ENCODE measurements at places on chromosomes 3 and 15.

DNA sequence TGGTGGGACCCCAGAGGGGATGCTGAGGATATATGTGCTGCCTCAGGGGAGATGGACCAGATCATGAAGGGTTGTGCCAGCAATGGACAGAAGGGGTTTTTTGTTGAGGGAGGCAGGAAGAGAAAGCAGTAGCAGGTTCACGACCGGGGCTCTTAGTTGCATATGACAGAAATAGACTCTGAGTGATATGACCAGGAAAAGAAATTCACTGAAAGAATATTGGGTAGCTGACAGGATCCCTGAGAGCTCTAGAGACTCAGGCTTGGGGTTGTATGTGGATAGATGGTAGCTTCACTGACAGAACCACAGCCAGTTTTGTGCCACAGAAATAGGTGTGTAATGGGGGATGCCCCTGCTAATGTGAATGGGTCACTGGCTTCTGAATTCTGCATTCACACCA, 241.6 kb downstream of the ZNF621 start:
- DNase-seq = no peak

DNA sequence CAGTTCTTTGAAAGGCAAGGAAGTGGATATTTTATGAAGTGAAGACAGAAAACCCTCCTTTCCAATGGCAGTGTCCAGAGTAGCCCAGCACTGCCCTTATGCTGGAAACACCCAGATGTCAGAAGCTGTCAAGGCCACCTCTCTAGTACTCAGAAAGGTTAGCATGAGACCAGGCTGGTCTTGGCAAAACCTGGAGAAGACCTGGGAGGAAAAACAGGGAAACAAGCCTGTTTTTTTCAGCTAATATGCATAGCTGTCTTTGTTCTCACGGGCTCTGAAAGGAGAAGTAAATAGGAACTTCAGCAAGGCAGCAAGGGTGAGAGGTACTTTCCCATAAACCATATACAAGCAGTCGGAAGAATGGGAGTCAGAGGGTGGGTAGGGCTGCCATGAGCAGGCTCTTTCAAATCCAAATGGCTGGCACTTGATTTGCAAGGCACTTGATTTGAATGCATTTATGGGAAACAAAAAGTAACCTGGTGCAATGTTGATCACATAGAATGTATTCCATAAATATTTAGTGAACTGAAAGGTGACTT, 55.8 kb downstream of the HEG1 start:
- no peak for DNase-seq

DNA sequence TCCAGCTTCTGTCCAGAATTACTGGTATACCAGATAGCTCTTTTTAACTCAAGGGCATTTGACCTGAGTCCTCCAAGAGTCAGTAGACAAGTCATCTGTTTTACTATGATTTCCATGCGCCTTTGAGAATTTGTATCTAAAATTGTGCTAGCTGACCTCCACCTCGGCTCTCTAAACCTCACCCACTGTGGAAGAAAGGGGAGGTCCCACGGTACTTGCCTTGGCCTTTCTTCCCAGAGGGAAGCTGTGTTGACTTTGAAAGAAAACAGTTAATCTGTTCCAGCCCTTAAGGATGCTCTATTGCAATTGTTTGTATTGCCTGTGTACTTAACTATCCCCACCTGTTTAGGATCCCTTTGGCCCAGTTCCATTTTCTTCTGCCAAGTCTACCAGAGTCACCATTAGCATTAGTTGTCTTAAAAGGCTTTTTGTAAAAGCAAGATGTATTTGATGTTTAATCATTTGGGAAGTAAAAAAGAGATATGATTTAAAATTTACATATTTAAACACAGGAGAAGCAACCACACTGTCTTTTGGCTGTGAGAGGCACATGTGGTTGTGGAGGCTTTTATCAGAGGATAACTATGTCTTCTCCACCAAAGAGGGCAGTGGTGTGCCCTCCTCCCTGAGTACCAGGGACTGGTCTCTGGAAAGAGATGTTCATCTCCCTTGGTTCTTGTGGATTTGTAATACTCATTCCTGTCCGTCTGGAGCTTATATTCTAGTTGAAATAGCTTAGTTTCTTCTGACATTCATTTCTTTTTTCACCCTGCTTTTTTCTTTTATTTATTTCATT, 88.8 kb downstream of the CRTC3 start:
- DNase-seq = peak; percentile 81

GRCh38 chr3:9912294-9912935, 4.5 kb upstream of the IL17RC start:
- DNase-seq = no peak

GRCh38 chr15:38438031-38438986, 15.6 kb upstream of the FAM98B start:
- DNase-seq = no peak

GRCh38 chr3:132242790-132243189, 74.4 kb upstream of the ACP3 start:
- DNase-seq = no peak

GRCh38 chr15:31089368-31090047, 12.0 kb downstream of the TRPM1 start:
- DNase-seq = no peak

DNA sequence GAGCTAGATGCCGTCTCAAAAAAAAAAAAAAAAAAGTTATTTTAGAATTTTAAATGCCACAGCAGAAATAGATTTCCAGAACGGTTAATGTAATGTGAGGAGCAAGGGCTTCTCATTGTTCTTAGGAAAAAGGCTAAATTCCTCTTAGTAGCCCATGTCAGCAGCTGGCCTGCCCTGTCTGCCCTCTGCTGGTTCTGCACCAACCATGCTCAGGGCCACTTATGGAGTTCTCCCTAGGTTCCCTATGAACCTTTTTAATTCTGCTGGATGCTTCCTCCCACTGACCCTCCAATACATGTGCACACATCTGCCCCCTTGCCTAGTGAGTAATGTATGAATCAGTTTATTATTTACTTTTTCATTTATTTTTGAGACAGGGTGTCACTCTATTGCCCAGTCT, 32.2 kb upstream of the DPPA4 start:
- DNase-seq = no peak

DNA sequence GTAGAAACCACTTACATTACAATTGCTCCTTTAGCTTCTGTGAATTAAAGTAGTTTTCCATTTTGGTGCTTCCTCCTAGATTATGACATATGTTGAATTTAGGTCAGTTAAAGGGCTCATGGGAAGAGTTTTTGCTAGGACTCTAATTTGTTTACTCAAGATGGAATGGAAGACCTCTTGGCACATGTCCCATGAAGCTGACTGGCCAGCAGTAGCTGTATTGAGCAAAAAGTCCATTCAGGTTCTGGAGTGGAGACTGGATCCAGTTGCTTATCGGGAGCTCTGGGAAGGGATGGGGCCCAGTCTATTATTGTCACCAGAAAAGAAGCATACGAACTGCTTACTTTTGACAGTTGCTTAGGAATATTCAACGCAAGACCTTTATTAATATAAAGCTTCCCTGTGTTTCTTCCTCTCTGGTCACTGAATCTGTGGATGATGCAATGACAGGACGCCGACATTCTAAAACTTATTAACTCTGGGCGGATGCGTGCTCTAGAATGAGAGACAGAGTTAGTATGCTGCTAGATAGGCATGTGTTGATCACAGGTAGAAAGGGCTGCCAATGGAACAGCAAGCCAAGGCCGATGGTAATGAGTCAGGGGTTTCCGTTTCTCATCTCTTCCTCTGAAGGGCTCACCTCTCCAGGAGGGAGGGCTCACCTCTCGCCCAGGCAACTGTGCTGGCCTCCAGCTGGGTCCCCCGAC, 155.8 kb downstream of the NR1D2 start:
- DNase-seq = peak; percentile 9

DNA sequence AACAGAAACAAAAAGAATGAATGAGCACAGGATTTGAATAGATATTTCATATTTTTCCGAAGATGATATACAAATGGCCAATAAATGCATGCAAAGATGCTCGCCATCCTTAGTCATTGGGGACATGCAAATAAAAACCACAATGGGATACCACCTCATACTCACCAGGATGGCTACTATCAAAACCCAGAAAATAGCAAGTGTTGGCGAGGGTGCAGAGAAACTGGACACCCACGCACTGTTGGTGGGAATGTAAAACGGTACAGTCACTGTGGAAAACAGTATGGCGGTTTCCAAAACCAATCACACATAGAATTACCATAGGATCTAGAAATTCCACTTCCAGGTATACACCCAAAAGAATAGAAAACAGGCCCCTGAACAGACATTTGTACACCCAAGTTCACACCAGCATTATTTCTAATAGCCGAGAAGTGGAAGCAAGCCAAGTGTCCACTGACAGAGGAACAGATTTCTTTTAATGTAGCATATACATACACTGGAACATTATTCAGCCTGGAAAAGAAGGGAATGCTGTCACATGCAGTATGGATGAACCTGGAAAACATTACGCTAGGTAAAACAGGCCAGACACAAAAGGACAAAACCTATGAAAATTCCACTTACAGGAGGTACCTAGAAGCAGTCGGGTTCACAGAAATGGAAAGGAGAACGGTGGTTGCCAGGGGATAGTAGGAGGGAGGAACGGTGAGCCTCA, 3.6 kb downstream of the RNF168 start:
- DNase-seq = no peak

DNA sequence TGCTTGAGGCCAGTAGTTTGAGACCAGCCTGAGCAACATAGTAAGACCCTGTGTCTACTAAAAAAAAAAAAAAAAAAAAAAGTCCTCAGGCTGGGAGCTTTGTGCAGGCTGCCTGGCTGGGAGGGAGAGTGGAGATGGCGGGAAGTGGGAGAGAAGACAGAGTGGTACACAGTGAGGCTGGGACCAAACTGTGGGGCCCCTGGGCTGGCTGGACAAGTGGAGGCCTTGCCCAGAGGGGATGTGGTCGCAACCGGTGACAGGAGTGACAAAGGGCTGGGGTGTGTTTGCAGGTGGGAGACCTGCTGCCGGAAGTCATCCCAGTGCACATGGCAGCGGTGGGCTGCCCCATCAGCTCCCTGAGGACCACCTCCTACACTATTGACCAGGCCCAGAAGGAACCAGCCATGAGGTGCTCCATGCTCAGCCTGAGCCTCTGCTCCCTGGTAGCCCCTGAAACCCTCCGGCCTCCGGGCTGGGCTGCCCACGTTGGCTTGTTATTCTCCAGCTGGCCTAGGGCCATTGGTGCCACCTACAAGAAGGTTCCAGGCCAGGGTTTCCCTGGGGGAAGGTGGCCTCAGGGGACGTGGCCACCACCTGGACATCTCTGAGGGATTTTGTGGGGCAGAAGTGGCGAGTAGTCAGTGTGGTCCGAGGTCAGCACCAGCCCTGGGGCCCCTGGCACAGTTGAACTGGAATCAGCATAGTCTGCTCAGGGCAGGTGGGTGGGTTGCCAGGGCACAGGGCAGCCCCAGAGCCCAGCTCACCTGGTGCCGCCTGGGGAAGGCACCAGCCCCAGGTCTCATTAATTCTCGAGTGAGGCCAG, 22.7 kb downstream of the ACAA1 start:
- no peak for DNase-seq

GRCh38 chr3:94402126-94402525, 339.3 kb downstream of the NSUN3 start:
- DNase-seq = no peak

DNA sequence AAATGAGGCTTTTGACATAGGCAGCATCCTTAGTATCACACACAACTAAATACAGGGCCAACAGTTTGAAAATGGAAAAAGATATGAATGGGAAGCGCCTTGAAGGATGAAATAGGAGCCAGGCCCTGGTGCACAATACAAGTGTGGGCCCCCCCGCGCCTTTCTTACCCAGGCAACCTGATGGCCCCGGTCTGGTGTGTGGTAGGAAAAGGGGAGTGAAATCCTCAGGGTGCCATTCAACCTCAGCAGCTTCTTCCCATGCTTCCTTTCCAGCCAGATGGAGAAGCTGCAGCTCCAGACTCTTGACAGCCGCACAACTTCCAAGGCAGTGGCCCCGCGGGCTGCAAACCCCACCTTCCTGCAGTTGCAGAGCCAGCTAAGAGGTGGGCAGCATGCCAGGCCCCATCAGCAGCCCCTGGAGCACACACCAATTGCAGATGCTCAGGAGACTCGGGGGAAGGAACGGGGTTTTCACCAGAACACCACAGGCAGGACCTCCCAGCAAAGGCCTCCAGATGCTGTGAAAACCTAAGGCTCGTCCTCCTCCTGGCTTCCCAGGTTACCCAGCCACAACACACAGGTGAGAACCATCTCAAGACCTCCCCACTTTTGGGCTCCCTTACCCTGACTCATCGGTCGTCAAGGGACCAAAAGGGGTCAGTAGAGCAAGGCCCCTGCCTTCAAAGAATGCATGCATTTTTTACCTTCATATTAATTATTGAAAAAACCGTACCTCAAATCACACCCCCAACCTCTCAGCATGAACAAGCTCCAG, 101.6 kb downstream of the CPN2 start:
- DNase-seq = peak; percentile 62

- DNase-seq = no peak
Measured at GRCh38 chr15:43132830-43133429, 456 bp upstream of the TMEM62 start.

DNA sequence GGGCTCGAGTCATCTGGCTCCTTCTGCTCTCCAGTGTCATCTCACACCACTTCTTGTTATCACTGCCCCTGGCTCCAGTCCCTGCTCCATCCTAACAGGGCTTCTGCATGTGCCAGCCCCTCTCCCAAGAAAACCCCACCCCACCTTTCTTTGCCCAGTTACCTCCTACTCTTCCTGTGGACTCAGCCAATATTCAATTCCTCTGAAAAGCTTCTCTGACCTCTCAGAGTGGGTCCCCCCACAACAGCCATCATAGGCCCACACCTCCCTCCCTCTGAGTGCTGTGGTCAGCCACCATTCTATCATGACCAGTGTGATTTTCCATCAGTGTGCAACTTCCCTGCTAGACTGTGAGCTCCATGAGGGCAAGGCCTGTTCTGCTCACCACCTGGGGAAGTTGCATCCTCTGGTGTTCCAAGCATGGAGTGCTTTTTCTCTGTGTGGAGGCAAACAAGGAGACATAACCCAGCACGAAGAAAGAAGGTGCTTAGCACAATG, 71.6 kb downstream of the ADCY5 start:
- no peak for DNase-seq

DNA sequence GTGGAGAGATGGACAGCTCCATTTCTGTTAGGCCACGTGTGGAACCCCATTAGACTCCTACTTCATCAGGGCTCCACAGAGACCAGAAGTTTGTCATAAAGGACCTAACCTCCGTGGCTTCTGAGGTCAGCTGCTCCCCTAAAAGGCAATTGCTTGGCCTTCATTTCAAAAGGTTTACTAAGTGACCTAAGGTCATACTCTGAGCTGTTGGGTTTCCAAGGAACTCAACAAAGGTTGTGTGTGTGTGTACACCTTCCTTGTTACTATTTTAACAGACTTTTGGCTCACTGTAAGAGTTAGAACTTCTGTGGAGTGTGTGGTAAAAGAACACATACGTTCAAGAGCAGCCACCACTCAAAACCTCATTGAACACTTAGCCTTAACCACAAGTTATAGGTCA, 73.9 kb downstream of the SEC22A start:
- DNase-seq = no peak
